ENCODE measurements at places on chromosomes 6 and 20.

GRCh38 chr6:35191889-35192288 lies 21.9 kb upstream of the SCUBE3 start:
- DNase-seq = no peak

DNA sequence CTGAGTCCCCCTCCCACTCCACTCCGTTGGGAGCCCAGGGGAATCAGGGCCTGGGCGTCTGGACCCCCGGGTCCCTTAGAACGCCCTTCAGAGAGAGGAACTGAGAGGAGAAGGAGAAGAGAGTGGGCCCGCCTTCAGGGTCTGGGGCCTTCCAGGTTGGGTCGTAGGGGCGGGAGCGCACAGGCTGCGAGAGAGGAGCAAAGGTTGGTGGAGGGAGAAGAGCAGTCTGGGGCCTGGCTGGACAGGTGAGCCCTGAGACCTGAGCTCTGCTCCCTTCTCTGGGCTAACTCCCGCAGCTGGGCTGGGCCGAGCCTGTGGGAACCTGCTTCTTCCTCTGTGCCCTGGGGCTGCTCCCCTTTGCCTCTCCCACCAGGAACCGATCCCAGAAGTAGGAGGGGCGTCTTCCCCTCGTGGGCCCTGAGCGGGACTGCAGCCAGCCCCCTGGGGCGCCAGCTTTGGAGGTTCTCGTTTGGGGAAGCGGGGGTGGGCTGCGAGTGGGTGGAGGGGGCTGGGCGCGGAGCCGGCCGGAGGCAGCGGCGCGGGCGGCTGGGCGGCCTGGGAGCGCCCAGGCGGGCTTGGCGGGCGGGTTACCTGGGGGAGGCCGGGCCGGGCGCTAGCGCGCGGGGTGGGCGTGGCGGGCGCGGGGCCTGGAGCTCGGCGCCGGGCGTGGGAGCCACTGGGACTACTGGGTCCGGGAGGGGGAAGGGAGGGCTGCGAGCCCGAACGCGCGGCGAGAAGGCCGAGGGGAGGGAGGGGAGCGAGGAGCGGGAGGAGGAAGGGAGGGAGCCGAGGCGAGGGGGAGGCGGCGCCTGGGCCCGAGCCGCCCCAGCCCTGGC lies at the start of gene DDR1:
Gene DDR1 (plus strand): TSS at position 835 of the 836 bp plus-strand sequence. CDS start 4,211 bp downstream, outside the sequence.
- no peak for DNase-seq

- DNase-seq = no peak
Measured at GRCh38 chr6:48986105-48986504, 476.9 kb downstream of the MMUT start.

DNA sequence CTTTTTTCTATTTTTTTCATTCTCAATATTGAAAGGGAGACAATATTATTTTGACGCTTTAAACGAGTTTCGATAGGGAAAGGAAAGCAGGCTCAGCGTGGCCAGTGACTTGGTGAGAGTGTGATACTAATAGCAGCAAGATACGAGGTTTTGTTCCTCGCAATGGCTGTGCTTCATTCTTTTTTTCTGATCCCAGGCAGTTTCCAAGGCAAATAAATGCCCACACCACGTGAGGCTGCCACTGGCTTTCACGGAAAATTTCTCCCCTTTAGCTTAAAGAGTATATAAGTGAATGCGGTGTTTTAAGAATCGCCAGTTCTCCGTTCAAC lies 196.4 kb upstream of the ZNF184 start:
- no peak for DNase-seq

DNA sequence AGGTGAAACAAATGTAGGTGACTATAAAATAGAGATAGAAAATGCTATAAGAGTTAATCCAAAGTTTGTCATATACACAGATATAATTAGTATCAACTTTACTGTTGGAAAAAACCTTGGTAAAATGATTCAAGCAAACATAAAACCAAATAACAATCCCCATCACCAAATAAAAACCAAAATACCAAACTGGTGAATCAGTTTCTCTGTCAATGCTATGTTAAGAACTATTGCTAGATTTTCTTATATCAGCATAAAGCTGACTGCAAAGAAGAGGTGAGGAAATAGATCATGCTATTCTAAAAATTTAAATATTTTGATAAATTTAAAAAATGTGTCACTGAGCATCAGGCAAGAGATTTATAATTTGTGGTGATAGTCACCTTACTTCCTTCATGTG lies 658.4 kb downstream of the PHF3 start:
- DNase-seq = no peak

- DNase-seq = no peak
Measured at GRCh38 chr6:135066397-135066796, 11.8 kb upstream of the HBS1L start.

DNA sequence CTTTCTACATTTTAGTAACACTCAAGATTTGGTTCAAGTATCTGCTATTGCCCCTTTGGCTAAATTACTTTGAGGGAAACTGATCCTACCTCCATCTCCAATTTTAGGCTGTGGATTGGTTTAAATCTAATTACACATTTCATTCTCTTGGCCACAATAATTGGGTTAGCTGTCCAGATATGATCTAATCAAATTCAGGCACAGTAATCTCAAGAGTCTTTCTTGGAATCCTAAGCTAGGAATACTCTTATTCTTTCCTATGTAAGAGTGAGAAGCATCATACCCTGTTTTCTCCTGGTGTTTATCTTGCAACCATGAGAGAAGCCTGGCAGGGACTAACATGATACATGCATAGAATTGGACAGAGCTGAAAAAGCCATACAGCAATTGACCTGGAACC lies 300.4 kb upstream of the MARCKS start:
- DNase-seq = no peak

- no peak for DNase-seq
Measured at GRCh38 chr6:90393232-90393884, 96.7 kb upstream of the BACH2 start.

DNA sequence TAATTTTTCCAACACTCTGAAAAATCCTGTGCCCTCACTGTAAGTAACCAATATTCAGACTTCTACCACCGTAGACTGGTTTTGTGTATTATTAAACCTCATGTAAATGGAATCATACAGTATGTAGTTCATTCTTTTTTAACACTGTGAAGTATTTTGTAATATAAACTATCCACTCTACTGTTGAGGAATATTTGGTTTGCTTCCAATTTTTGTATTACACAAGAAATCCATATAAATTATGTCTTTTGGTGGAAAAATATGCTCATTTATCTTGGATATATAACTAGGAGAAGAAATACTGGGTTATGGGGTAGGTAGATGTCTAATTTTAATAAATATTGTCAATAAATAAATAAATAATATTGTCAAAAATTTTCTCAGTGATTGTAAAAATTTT lies 116.8 kb downstream of the CHD6 start:
- DNase-seq = no peak

DNA sequence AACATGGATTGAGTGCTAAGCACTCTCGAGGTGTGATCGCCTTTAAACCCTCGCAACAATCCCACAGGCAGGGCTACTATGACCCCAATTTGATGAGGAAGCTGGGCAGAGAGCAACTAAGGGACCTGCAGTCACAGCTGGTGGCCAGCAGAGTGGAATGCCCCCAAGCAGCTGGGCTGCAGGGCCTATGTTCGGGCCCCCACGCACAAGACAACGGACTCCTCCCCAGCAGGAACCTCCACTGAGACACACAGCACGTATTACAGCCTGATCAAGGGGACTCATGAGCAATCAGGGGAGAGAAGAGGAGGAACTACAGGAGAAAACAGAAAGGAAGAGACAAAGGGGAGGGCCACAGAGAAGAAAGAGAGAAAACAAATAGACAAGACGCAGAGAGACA lies 21.7 kb downstream of the CST7 start:
- DNase-seq = no peak
